ENCODE measurements at places on chromosomes 1 and 21. TPM values are rescaled to one million over a fixed set of nuclear protein-coding genes. Genes with fewer than 3 reads are reported as not detected.

- no peaks in the 10 kb centered on the region for H3K36me3 ChIP-seq
- H3K4me3 ChIP-seq = no peak overlapping the region
- DNase-seq = no peak
- H3K27ac ChIP-seq = no peak overlapping the region
- peaks cover 40% of the 10 kb centered on the region for H3K4me1 ChIP-seq
- H3K27me3 ChIP-seq = no peaks in the 10 kb centered on the region
These were observed 21.2 kb downstream of the PCAT6 start for GRCh38 chr1:202831906-202832305.

- H3K27ac ChIP-seq = no peak overlapping the region
- no peaks in the 10 kb centered on the region for H3K36me3 ChIP-seq
- peaks cover 6% of the 10 kb centered on the region for H3K4me1 ChIP-seq
These were observed 5.2 kb downstream of the CCN1 start for GRCh38 chr1:85585799-85586198.

- no peak overlapping the region for H3K27ac ChIP-seq
- H3K4me1 ChIP-seq = no peaks in the 10 kb centered on the region
- no peak overlapping the region for H3K4me3 ChIP-seq
- no peaks in the 10 kb centered on the region for H3K27me3 ChIP-seq
- no peak for DNase-seq
- peaks cover 1% of the 10 kb centered on the region for H3K36me3 ChIP-seq
These were observed 80.5 kb upstream of the WARS2 start for GRCh38 chr1:119220991-119221390.

DNA sequence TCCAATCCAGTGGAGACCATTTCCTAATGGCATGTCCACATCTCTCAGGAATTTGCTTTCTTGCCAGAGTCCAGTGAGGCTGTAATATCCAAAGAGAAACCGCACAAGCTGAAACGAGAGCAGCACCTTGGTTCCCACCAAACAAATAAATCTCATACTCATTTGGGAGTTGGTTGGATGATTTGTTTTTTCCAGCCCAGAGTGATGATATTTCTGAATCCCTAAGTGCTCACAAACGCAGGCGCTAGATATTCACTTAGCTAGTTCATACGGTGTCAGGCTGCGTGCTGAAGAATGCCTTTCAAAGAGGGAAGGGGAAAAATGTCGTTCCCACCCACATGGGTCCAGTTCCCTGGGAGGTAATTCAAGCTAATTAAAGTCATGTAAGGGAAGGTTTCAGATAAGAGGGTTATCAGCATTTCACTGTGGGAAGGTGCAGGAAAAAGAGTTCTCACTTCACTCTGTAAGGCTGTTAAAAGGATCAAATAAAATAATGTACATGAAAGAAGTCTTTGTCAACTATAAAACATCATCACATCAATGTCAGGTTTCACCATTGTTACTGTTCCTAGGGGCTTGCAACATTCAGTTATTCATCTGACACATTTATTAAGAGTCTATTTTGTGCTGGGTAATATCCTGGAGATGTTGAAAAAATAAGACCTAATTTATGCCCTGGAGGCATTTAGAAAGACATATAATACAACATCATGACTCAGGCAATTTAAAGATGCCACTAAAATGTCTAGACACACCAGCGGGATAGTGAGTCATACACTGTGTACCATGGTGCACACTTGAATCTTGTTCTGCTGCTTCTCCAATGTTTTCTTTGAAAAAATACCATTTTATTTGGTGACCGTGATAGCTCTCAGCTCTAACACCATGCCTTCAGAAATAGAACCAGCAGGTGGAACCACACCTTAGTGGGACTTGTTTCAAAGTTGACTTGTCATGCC lies 19.3 kb downstream of the DPT start:
- H3K36me3 ChIP-seq = no peaks in the 10 kb centered on the region
- H3K4me1 ChIP-seq = peaks cover 1% of the 10 kb centered on the region
- H3K4me3 ChIP-seq = no peak overlapping the region
- no peak for DNase-seq
- no peak overlapping the region for H3K27ac ChIP-seq

DNA sequence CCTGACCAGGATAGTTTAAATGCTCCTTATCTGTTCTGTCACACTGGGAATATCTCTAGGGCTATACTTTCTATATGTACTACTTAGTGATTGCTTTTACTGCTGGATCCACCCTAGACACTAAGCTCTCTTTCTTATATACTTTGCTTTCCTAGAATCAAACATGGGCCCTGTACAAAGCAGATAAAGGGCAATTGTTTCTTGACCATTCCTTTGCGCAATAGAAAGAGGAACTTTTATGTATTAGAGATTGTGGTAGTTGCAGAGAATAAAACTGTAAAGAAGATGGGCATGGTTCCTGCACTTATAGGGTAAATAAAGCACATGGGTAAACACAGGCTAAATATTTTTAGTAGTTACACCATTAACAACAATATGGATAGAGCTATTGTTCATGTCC lies 58.8 kb downstream of the ATP6V1G3 start:
- peaks cover 3% of the 10 kb centered on the region for H3K4me1 ChIP-seq
- H3K4me3 ChIP-seq = no peak overlapping the region
- H3K27ac ChIP-seq = no peak overlapping the region
- no peaks in the 10 kb centered on the region for H3K27me3 ChIP-seq
- H3K36me3 ChIP-seq = peaks cover 8% of the 10 kb centered on the region
- DNase-seq = no peak

The DCDC2B gene
- 0.22 TPM for total RNA-seq

The CKS1B gene
- total RNA-seq = 114 TPM

DNA sequence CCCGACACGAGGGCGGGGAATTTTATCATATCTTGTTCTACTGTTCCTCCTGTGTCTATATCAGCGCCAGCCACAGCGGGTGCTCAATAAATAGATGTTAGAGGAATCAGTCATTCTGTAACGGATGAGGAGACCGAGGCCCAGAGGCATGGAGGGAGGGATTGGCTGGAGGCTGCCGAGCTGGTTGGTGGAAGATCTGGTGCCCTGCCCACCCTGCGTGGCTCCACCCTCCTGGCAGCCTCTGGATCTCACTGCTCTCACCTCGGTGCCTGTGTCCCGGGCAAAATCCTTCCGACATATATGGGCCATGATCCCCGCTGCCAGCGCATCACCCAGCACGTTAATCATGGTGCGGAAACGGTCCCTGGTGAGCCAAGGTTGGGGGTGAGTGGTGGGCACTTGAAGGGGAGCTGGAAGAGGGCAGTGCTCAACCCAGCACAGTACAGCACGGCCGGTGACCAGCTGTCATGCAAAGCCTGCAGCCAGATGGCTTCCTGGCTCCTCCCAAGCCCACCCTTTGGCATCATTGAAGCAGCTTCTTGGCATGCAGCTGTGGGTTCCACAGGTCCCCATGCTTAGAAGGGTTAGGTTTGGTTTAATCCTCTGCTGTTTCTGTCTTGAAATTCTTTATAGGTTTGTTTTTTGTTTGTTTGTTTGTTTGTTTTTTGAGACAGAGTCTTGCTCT lies 26.7 kb downstream of the PODN start:
- no peaks in the 10 kb centered on the region for H3K27me3 ChIP-seq
- no peak overlapping the region for H3K4me3 ChIP-seq
- no peak for DNase-seq
- H3K36me3 ChIP-seq = no peaks in the 10 kb centered on the region
- H3K27ac ChIP-seq = no peak overlapping the region
- H3K4me1 ChIP-seq = no peaks in the 10 kb centered on the region

DNA sequence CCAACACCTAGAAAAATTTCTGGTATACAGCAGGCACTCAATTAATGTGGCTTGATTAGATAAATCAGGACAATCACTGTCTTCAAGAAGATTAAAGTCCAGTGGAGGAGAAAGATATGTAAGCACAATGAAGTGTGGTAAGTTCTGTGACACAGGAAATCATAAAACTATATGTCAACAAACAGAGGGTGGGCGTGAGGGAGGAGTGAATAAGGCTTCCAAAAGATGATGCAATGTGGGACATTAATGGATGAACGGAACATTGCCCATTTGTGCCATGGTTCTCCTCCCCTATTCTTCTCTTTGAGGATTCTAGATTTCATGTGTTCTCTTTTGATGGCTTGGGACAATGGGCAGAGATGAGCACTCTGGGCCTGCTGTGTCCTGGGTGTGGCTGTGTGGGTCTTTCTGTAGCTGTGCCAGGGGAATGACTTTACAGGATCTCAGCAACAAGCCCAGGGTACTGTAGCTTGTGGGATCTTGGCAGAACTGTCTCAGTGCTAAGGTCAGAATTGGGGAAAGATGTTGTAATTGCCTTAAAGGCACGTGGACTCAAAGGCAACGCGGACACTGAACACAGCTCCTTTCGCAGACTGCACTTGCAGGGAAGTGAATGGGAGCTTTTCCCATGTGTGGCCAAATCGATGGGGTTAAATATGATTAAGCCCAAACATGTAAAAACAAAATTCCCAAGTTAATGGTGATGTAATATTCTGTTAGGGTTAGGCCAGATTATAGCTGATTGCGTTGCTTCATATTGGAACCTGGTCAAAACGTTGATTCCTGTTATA lies 366.9 kb downstream of the TGFB2 start:
- H3K27ac ChIP-seq = no peak overlapping the region
- no peaks in the 10 kb centered on the region for H3K27me3 ChIP-seq
- H3K4me3 ChIP-seq = no peak overlapping the region
- no peak for DNase-seq
- H3K36me3 ChIP-seq = no peaks in the 10 kb centered on the region

DNA sequence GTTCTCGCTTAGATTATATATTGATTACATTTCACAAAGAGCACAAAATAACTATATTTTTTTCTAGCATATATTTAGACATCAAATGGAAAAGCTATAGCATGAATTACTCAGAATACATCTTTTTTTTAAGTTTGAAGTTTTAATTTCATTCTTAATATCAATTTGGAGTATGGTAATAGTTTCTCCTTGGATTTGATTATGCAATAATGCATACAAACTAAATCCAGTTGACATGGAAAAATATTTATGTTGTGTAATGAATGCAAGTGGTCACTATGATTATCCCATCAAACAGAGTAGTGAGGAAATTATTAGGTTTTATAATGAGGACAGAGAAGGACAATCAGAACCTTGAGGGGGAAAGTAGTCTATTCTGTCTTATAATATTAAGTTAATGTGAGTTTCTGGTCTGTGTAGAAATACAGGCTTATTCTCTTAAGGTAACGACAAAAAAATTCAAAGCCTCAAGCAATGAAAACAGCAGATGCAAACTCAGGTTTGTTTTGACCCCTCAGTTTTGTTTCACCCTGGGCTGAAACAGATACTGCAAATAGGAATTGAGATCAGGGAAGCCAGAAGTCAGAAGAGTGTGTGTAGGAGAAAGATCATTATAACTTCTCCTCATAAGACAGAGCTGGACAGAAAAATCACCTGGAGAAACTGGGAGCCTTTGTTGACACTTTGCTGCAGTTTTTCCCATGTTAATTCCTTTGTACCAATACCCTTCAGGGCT lies 23.7 kb downstream of the LRRC8B start:
- peaks cover 18% of the 10 kb centered on the region for H3K36me3 ChIP-seq
- no peak overlapping the region for H3K27ac ChIP-seq

DNA sequence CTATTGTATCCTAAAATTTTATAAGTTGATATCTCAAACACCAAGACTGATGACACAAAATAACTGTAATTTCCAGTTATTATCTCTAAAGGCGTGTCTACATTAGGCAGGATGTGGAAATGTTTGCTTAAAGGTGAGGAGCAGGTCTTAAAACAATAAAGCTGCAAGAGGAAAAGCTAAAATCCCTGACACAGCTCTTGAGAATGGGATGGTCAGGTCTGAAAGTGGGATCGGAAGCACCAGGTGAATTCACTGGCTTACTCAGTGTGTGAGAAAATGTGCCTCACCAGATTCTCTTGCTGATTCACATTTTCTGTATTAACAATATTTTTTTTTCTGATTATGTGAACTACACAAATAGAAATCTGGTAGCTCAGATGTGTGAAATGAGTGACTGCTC lies 421.9 kb upstream of the ADAMTS5 start:
- H3K4me1 ChIP-seq = no peaks in the 10 kb centered on the region
- DNase-seq = no peak
- no peak overlapping the region for H3K4me3 ChIP-seq
- H3K36me3 ChIP-seq = no peaks in the 10 kb centered on the region
- no peaks in the 10 kb centered on the region for H3K27me3 ChIP-seq
- H3K27ac ChIP-seq = no peak overlapping the region

DNA sequence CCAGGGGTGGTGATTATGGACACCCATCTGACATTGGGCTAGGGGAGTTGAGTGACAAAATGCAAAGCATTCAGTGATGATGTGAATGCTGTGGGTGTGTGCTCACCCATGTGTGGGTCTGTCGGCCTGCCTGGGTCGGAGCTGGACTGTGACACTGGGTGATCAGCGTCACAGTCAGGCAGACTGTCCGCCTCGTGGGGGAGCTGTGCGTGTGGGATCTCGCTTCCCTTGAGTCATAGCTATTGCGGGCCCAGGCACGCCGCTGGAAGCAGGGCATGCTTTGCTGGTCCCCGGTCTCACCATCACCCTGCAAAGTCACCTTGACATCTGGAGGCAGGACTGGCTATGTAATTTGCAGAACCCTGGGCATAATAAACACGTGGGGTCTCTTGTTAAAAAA lies 156.9 kb upstream of the IGSF21 start:
- no peak overlapping the region for H3K4me3 ChIP-seq
- peaks cover 5% of the 10 kb centered on the region for H3K27me3 ChIP-seq
- no peaks in the 10 kb centered on the region for H3K4me1 ChIP-seq
- H3K27ac ChIP-seq = no peak overlapping the region
- no peak for DNase-seq
- H3K36me3 ChIP-seq = no peaks in the 10 kb centered on the region

The BCAN gene
- total RNA-seq = not detected

The IFI44L gene
- total RNA-seq = 290 TPM

- no peaks in the 10 kb centered on the region for H3K27me3 ChIP-seq
- H3K4me1 ChIP-seq = no peaks in the 10 kb centered on the region
- DNase-seq = no peak
- H3K4me3 ChIP-seq = no peak overlapping the region
- H3K27ac ChIP-seq = no peak overlapping the region
These were observed 423.5 kb upstream of the PROX1 start for GRCh38 chr1:213564215-213564659.

- H3K4me3 ChIP-seq = no peak overlapping the region
- no peak for DNase-seq
- peaks cover 4% of the 10 kb centered on the region for H3K4me1 ChIP-seq
- peak overlapping the region; percentile 22 for H3K27ac ChIP-seq
- no peaks in the 10 kb centered on the region for H3K36me3 ChIP-seq
These were observed 237.5 kb downstream of the TTLL7 start for GRCh38 chr1:83761167-83762038.

All from activated naive CD8-positive, alpha-beta T cell treated with anti-CD3 and anti-CD28 coated beads, Interleukin-2, amount 10 ng/mL, durations not matched to agents 7 days and 5 days (primary cell).